Endothelial cell (in vitro differentiated cells): ENCODE measurements at places on chromosomes 6 and 20. TPM values are rescaled to one million over a fixed set of nuclear protein-coding genes. Genes with fewer than 3 reads are reported as not detected.
A peak's percentile ranks its signal among the peaks of the same experiment; 100 is the strongest.

GRCh38 chr20:51315390-51315789 is 227.1 kb downstream of the NFATC2 start:
- H3K4me3 ChIP-seq: no peak overlapping the region
- peaks cover 14% of the 10 kb centered on the region for H3K27me3 ChIP-seq

- H3K36me3 ChIP-seq: no peaks in the 10 kb centered on the region
- no peak overlapping the region for H3K27ac ChIP-seq
- no peak for DNase-seq
- H3K27me3 ChIP-seq: peaks cover 3% of the 10 kb centered on the region
- no peak overlapping the region for H3K4me3 ChIP-seq
Measured at GRCh38 chr6:6503191-6503590, 85.3 kb upstream of the LY86 start.

GRCh38 chr20:14861028-14861699 is 523.8 kb upstream of the FLRT3 start:
- H3K36me3 ChIP-seq: no peaks in the 10 kb centered on the region
- no peak overlapping the region for H3K27ac ChIP-seq
- no peaks in the 10 kb centered on the region for H3K27me3 ChIP-seq
- H3K4me1 ChIP-seq: peaks cover 6% of the 10 kb centered on the region
- DNase-seq: no peak
- H3K4me3 ChIP-seq: no peak overlapping the region

DNA sequence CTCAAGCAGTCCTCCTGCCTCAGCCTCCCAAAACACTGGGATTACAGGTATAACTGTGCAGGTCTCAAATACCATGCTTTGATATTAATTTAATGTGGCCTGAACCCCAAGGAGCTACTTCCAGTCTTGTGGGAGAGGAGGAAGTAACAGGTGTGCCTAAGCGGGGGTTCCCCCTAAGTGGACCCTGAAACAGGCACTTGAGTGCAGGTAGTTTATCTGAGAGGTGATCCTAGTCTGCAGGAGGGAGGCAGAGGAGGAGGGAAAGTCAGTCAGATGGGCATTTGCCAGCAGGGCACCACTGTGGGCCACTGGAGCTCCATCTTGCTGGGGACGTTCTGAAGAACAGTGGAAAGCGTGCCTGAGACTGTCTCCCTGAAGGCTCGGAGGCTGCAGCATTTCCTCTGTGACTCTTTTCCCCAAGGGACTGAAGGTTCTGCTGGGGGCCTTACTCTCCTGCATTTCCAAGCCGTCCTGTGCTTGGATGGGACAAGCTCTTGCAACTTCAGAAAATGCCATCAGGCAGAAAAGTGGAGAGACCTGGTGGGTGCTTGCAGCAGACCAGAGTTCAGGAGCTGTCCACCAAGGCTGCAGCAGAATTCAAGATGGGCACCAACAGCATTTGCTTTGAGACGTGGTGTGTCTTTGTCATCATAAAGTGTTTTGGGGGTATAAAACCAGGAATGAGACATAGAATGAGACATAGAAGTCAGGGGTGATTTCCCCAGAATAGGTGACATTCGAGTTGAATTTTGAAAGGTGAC is 4.6 kb upstream of the DLGAP4 start:
- peaks cover 2% of the 10 kb centered on the region for H3K27me3 ChIP-seq
- H3K36me3 ChIP-seq: peaks cover 9% of the 10 kb centered on the region
- peaks cover 4% of the 10 kb centered on the region for H3K4me1 ChIP-seq
- no peak for DNase-seq
- H3K27ac ChIP-seq: no peak overlapping the region

GRCh38 chr20:23105193-23105592 is 19.1 kb upstream of the CD93 start:
- H3K4me3 ChIP-seq: no peak overlapping the region
- H3K27me3 ChIP-seq: peaks cover 8% of the 10 kb centered on the region
- no peak for DNase-seq
- no peaks in the 10 kb centered on the region for H3K36me3 ChIP-seq
- peak overlapping the region; percentile 68 for H3K27ac ChIP-seq

DNA sequence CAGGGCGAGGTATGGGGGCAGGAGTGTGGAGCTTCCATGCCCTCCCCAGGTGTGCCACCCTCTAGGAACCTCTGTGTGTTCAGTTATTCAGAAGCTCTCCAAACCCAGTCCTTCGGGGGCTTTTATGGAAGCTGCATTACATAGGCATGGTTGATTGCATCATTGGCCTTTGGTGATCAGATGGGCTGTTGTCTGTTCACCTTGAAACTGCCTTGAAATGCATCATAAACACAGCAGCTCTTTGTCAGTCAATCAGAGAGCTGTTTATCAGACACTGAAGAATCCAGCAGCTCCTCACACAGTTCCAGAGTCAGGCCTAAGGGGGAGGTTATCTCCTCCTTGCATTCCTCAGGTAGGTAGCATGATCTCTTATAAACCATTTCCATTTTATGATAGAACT is 62.4 kb downstream of the E2F3 start:
- H3K27ac ChIP-seq: no peak overlapping the region
- H3K36me3 ChIP-seq: peaks cover 17% of the 10 kb centered on the region
- no peak overlapping the region for H3K4me3 ChIP-seq
- H3K4me1 ChIP-seq: no peaks in the 10 kb centered on the region

DNA sequence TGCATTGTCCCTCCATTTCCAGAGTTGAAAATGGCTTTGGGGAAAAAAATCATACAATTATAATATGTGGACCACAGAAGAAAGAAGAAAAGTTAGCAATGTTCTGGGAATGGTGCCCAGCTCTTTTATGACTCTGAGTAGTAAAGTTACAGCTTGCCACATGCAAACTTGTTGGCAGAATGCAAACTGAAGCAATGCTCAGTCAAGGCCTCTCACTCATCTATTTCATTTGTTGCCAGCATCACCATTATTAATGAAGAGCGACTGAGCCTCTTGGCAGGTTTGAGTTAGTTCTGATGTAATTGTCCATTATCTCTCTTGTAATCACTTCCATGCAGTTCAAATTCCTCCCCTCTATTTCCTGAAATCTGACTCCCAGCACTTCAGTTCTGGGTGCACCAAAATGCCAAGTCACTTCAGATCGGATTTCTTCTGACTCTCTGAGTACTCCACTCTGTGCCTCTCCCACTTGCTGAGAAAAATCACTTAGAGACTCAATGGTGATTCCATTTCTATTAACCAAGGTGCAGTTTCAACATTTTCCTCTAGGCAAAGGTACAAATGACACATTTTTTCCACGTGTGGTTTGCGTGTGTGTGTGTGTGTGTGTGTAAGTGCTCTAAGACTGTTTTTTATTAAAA is 154.4 kb upstream of the STMND1 start:
- peaks cover 2% of the 10 kb centered on the region for H3K27me3 ChIP-seq
- no peak for DNase-seq
- no peak overlapping the region for H3K4me3 ChIP-seq

DNA sequence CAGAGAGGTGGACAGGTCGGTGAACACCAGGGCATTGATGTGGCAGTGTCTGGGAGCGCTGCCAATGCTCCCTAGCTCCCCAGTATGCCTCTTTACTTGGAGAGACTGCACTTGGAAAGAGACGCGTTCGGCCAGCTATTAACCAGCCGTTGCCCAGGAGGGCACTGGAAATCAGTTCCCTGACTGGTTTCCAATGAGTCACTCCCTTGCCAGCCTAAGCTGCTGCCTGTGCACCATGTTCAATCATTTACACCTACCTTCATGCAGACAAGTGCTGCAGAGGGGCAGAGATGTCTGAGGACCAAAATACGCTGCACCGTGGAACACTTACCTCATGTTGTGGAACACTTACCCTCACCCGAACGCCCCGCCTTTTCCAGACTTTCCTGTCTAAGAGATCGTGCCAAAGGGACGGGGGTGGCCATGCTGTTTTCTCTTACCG is 151.6 kb downstream of the SOBP start:
- H3K27ac ChIP-seq: no peak overlapping the region
- peaks cover 29% of the 10 kb centered on the region for H3K4me1 ChIP-seq
- no peak overlapping the region for H3K4me3 ChIP-seq
- H3K27me3 ChIP-seq: peaks cover 3% of the 10 kb centered on the region

- H3K4me3 ChIP-seq: no peak overlapping the region
- no peak overlapping the region for H3K27ac ChIP-seq
- peaks cover 7% of the 10 kb centered on the region for H3K4me1 ChIP-seq
- DNase-seq: no peak
- H3K36me3 ChIP-seq: peaks cover 34% of the 10 kb centered on the region
Measured at GRCh38 chr6:129590408-129591022, 119.5 kb downstream of the ARHGAP18 start.

The PGC gene
- total RNA-seq: not detected

DNA sequence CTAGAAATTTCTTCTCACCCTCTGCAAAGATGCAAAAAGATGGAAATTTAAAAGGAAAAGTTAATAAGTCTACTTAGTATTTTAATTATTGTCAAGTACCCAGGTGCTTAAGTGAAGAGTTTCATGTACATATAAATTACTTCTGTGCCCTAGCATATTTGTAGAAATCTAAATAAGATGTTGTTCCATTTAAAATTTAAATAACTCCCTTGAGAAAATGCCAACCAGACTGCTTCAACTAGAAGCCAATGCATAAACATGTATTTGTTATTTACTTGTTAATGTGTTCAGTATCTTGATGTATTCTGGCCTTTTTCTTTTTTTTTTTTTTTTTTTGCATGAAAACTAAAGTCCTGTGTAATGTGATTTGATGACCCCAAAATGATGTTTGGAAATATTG is 6.3 kb upstream of the TMEM244 start:
- H3K36me3 ChIP-seq: no peaks in the 10 kb centered on the region
- H3K4me1 ChIP-seq: no peaks in the 10 kb centered on the region
- DNase-seq: no peak

DNA sequence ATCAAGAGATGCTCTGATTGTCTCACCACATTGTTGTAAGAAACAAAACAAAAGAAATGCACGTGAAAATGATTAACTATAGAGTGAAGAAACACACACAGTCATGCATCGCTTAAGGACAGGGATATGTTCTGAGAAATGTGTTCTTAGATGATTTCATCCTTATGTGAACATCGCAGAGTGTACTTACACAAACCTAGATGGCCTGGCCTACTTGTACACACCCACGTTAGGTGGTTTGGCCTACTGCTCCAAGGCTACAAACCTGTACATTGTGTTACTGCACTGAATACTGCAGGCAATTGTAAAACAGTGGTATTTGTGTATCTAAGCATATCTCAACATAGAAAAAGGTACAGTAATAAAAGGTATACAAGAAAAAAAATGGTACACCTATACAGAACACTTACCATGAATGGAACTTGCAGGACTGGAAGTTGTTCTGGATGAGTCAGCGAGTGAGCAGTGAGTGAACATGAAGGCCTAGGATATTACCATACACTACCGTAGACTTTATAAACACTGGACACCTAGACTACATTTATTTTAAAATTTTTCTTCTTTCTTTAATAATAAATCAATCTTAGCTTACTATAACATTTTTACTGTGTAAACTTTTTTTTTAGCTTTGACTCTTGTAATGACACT is 48.6 kb downstream of the FKBP5 start:
- no peak overlapping the region for H3K4me3 ChIP-seq
- H3K27ac ChIP-seq: no peak overlapping the region
- no peaks in the 10 kb centered on the region for H3K27me3 ChIP-seq

DNA sequence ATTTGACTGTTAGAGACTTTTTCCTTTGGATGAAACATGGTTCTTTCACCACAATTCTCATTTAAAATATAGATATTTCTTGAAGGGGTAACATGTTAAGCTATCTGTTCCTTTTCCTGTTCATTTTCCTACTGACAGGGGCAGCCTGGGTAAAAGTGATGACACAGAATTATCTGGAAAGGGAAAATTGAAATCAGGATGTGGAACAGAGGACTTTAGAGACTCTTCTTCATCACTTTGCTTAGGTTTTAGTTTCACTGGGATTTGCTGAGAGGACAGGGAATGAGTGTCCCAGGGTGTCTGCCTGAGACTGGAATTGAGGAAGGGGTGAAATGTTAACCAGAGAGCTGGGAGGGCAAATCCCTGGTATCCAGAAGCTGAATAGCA is 116.0 kb downstream of the RNF144B start:
- H3K27me3 ChIP-seq: peaks cover 3% of the 10 kb centered on the region
- peaks cover 27% of the 10 kb centered on the region for H3K4me1 ChIP-seq
- no peak overlapping the region for H3K4me3 ChIP-seq
- H3K36me3 ChIP-seq: no peaks in the 10 kb centered on the region

The LST1 gene
- 1.7 TPM for total RNA-seq

The RIMS1 gene
- 1.8 TPM for total RNA-seq

DNA sequence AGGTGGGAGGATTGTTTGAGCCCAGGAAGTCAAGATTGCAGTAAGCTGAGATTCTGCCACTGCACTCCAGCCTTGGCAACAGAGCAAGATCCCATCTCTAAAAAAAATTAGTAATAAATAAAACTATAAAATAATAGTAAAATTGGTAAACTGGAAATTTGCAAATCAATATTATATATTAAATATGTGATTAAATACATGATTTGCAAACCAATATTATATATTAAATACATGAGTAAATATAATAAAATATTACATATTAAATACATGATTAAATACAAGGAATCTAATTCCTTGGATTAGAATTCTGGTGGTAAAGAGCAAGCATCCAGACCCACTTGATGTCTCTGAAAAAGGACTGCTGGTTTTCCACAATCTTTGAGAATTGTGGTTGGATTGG is 35.8 kb downstream of the FUT9 start:
- no peaks in the 10 kb centered on the region for H3K4me1 ChIP-seq
- no peak overlapping the region for H3K4me3 ChIP-seq
- no peaks in the 10 kb centered on the region for H3K36me3 ChIP-seq
- H3K27me3 ChIP-seq: no peaks in the 10 kb centered on the region
